CD4-positive, alpha-beta memory T cell (primary cell): ENCODE measurements at places on chromosomes 7 and 10.

DNA sequence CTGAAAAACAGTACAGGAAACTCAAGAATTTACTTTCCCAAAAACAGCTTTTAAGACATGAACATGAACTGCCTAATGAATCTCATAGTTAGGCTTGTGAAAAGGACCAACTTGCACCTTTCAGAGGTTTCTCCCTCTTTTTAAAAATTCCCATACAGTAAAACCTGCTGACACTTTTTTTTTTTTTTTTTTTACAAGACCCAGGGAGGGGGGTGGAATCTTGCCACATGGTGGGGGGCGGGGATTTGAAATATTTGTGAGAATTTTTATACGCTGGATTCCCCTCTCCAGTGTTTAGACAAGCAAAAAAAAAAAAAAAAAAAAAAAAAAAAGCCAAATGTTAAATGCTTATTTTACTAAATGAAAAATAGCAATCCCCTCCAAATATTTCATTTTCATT, 57.4 kb downstream of the HIBADH start:
- DNase-seq, result no peak

DNA sequence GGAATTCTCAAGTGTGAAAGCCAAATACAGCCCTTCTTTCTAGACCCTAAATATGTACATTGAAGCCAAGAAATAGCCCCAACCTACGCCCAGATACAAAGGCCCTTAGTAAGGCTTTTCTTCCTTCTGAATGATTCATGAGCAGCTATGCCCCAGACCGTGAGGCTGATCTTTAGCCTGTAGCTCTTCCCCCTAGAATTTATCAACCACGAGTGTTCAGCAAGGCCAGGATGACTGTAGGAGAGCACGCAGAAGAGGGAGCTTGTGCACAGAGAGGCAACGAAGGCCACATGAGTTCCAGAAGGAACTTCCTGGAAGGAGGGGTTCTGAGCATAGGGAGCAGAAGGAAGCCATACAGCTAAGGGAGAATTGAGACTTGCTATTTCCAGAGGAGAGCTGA, 53.0 kb upstream of the HABP2 start:
- DNase-seq, result no peak

DNA sequence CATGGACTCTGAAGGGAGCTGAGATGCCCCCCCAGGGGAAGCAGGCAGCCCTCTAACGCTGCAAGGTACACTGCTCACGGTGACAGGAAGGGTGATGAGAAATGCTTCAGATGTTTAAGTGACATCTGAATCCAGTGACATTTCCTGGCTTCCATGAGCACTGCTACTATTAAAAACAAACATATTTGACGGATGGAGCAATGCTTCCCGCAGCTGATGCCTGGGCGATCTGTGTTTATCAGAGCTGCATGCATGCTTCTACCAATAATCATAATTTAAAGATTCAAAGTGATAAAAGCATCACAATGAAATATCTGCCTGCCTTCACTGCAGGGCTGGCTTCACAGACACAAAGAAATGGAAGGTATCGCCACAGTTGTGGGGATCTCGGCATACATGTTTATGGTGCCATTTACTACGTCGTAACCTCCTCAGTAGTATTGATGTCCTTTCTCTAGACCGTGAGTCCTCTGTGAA, 66.1 kb upstream of the AOAH start:
- DNase-seq, result no peak

DNA sequence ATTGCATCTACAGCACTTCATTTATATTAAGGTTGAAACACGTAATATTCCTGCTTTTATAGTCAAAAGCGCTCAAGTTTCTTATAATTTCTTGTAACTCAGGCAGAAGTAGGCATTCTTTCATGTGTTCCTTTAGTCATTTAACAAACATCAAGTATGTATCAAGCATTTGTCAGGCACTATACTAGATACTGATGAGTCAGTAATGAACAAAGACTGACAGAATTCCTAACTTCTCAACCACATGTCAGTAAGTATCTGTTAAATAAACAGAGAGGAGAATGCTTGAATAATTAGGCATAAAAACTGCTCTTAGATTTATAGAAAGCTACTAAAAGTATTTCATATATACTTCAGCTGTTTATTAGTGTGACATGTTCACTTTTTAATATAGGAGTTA, 9.9 kb downstream of the CRPPA start:
- DNase-seq, result no peak

DNA sequence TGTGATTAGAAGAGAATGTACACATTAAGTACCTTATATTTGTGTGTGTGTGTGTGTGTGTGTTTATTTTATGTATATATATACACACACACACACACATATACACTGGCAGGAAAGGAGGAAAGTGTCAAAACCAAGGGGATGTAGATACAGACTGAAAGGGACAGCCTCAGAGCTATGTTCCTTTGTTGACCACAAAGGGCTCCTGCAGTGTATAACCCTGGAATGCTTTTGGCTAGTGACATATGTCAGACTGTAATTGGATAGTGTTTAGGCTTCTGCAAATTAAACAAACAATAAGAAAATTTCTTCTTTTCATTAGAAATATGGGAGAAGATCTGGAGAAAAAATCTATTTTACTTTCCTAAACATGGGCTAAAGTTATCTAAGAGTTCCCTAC, 15.9 kb downstream of the GBF1 start:
- DNase-seq, result no peak

DNA sequence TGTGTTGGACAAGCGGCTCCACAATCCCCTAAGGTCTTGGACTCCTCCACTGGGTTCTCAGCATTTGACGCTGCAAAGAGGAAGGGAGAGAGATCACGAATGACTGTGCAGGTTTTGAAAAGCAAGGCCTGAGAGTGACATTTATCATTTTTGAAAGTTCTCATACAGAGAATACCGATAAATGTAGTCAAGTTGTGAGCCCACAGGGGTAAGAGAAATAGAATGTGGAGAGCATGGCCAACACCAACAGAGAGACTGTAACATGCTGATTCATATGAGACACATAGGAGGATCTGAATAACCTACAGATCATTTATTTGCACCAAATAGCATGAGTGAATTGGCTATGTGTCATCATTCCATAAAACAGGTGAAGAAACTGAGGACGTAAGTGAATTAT, 230.5 kb upstream of the MBL2 start:
- no peak for DNase-seq

DNA sequence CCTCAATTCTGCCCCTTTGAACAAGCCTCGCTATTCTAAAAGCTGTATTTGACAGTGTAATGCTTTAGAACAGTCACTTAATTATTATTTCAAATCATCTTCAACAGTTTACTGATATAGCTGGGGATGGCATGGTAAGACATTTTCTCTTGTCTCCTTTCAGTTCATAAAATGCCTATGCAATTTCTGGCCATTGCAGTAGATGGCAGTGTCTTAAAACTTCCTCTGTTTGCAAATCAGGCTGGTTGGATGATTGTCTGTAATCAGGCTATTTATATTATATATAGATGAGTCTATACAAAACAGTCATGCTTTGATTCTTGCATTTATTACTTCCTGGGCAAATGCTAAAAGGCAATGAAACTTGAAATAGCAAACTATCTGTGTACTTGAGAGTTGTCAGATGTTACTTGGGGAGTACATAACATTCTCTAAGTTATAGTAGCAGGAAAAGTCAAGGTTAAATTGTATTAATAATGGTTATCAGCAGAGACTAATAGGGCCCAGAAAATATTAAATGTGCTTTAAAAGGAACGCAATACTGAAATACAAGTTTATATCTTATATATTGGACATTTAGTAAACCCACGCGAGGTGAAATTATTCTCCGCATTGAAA, 55.5 kb upstream of the LHFPL3 start:
- DNase-seq, result no peak

GRCh38 chr7:85773116-85773728, 586.4 kb upstream of the SEMA3D start:
- no peak for DNase-seq

DNA sequence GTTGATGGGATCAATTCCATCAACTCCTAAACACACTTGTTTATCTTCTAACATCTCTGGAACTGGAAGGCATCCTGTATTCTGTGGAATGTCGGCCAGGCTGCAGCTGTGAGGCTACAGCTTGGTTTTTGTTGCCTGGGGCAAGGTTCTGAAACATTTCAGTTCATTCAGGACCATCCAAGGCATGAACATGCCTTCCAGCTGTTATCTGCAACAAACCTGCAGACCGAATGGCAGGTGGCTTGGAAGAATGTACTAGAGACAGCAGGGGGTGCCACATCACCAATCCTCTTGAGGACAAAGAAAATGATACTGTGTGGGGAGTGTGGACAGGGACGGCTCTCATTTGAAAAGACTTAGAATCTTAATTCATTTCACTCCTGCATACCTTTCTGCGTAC, 12.4 kb downstream of the PAPOLB start:
- no peak for DNase-seq

- no peak for DNase-seq
These were observed 60.6 kb downstream of the C10orf143 start for GRCh38 chr10:130049987-130050386.

GRCh38 chr7:91068136-91068795, 196.0 kb upstream of the FZD1 start:
- DNase-seq, result no peak

DNA sequence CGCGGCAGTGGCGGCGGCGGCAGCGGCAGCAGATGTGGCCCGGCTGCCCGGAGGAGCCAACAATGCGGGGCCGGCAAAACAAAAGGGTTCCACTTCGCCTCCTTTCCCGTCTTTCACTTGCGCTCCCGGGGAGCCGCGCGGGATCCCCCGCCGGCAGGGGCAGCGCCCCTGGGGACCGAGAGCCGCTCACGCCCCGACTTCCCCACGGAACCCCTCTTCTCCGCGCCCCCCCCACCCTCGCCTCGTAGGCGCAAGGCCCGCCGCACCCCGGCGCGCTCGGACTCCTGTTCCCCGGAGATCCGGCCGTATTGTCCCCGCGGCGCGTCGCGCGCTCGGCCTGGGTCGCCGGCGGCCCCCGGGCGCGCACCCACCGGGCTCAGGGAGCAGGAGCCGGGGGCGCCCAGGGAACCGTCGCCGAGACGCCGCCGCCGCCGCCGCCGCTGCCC, 854 bp downstream of the CTBP2 start:
- DNase-seq, result no peak

DNA sequence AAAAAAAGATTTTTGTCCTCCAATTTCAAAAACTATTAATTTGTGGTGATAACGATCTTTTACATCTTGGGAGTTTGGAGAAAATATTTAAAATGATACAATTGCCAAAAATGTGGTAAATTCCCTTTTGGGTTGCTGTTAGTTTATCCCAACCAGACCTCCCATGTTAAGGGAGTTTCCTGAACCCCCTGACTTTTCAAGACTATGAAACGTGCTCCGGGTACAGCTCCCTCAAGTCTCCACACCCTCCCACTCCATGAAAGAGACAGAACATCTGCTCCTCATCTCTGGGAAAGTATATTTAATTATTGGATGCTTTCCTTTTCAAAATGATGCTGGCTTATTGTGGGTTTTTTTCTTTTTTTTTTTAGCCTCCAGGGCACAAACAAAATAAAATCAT, 534.6 kb upstream of the NRP1 start:
- DNase-seq, result no peak

DNA sequence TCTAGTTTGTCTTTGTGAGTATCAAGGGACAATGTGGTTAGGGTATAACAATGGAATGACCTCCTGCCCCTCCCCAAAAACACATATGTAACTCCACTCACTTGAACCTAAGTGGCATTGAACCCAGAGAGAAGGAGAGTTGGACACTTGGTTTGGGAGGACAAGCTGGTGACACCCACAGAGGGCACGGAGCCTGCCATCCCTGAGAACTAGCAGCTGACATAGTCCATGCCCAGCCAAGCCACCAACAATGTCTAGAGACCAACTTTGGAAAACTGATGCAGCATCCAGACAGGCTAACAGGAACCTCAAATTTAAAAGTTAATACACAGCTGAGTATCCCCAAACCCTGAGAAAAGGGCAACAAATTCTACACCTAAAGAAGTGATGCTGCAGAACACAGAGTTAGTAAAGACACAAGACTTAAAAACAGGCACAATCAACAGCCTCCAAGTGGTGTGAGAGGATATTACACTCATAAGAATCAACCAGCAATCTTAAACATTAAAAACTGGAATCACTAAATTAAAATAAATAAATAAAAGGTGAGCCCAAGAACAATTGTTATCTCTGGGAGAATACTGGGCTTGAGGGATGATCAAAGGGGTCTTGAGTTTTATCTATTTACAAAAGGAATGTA, 27.2 kb downstream of the NUDCD3 start:
- DNase-seq, result no peak

GRCh38 chr10:124157271-124157681, 63.9 kb upstream of the CHST15 start:
- DNase-seq, result no peak

DNA sequence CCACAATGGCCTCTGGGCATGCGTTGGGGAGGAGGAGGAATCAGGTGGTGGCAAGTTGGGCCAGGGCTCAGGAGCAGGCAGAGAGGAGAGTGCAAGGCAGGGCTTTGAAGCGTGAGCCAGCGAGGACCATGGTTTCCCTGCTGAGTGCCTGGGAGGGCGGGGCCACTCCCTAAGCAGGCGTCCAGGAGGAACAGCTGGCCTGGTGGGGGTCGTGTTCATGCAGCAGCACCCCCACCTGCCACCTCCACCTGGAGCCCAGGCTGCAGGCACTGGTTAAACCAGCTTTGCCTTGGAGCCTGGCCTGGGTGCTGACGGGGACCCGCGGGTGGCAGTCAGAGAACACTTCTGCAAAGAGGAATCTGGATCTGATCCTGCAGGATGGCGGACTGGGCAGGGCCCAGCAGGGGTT, 24.2 kb upstream of the AQP1 start:
- no peak for DNase-seq

DNA sequence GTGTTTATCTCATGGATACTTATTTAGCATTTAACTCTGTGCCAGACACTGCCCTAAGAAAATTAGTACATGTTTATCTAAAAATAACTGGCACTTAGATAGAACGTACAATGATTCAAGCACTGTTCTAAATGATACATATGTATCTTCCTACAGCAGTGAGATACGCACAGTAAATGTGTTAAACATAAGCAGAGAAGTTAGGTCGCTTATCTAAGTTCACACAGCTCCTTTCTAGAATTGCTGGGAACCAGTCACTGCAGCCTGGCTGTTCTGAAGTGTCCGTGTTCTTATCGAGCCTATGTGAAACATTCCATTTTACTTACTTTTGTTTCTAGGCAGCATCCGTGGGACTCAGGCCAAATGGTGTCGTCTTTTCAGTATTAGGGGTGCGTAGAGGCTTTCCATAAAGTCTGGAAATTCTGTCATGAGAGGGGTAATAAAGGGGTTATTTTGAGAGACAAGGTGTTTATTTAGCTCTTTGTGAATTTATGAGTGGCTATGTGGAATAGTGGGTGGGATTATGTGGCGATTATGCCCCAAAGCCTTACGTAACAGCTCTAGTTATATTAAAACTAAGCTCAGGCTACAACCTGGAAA, 186.9 kb downstream of the SND1 start:
- DNase-seq, result no peak

- no peak for DNase-seq
These were observed 18.6 kb upstream of the ZMIZ2 start for GRCh38 chr7:44729949-44730590.

DNA sequence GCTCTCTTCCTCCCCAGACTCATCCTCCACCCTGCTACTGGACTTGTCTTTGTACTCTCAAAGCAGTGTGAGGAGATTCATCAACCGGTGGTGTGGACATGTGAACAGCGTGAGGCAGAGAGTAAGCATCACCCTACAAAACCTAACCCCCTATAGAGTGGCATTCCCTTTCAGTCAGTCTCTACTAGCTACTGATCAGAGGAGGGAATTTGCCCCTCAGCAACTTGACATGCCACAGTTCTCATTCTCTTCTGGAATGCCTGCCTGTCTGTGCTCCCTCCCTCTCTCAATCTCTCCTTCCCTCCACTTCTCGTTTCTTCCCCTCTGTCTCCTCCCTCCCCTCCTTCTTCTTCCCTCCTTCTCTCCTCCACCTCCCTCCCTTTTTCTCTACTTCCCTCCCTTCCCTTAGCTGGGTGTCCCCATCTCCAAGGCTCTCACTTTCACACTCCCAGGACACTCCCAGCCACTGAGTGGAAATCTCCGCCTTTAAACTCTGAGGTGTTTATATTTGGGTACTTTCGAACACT, 24.6 kb downstream of the H2AZ2 start:
- no peak for DNase-seq
